ENCODE measurements at places on chromosomes 3 and 15.

GRCh38 chr3:77001062-77001701 lies 38.7 kb upstream of the ROBO2 start:
- no peak for DNase-seq

- no peak for DNase-seq
These were observed 13.7 kb upstream of the GRIP2 start for GRCh38 chr3:14553871-14554270.

GRCh38 chr3:129577925-129578786 lies 28.3 kb downstream of the PLXND1 start:
- peak; percentile 52 for DNase-seq

GRCh38 chr3:9229325-9229724 lies 20.1 kb downstream of the SRGAP3 start:
- DNase-seq, result no peak

- no peak for DNase-seq
These were observed 887.4 kb downstream of the FHIT start for GRCh38 chr3:60363817-60364216.

- no peak for DNase-seq
These were observed 177.9 kb downstream of the PLOD2 start for GRCh38 chr3:145983101-145983500.

DNA sequence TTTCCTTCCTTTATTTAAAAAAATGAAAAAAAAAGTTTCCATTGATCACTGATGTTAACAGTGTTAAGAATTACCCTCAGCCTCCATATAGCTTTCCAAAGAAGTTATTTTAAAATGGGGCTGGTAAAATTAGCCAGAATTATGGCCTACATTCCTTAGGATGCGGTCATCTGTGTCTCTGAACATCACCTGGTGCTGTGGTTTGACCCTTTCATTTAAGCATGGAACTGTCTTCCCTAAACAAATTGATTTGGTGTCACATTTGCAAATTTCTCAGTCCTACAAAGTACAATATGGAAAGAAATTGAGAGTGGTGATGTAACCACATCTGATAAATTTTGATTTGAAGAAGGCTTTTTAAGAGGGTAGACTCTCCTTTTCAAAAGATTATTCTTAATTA lies 40.3 kb upstream of the ZPLD1 start:
- no peak for DNase-seq

DNA sequence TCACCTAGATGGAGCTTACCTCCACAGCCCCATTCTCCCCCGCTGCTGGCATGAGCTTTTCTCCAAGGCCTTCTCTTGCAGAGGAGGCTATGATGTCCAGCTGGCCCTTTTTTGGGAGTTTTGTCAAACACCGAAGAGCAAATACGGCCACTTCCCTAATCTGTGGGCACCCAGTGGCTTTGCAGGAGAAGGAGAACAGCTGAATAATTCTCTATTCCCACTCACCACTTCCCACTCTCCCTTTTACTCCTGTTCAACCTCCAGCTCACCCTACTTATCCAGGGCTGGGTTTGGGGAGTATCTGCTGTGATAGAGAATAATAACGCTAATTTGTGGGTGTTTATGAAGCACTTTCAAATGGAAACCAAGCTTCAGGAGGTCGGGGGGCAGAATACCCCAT lies 93.0 kb downstream of the AAGAB start:
- DNase-seq, result no peak

GRCh38 chr3:181103605-181104004 lies 114.1 kb upstream of the DNAJC19 start:
- DNase-seq, result no peak

DNA sequence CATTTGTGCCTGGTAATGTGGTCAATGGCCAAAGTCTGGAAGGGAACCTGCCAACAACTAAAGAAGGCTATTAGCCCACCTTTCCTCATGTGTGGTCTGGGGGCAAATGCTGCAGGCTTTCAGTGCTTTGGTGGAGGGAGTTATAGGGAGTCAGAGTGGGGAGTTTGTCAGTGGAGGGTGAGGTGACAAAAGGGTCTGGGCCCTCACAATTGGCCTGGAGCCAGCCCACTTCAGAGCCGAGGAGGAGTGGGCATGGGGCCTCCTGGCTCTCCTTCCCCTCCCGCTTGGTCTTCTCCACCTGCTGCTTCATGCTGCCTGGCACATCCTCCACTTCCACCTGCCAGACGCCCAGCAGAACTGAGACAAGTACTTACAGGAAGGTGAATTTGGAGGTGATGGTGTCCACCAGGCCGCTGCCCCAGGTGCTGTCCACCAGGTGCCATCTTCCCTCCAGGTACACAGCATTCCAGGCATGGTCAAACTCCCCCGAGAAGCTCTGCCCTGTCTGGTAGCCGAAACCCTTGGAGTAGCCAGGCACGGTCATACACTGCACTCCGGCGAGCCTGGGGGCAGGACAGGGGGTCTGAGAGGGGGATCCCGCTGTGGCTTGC lies 40.9 kb downstream of the KY start:
- no peak for DNase-seq

GRCh38 chr15:71274448-71274798 lies 159.2 kb downstream of the THSD4 start:
- no peak for DNase-seq

GRCh38 chr3:23650371-23651140 lies 155.2 kb upstream of the UBE2E1 start:
- no peak for DNase-seq

- no peak for DNase-seq
These were observed 175.9 kb downstream of the RPLP1 start for GRCh38 chr15:69628256-69629093.

DNA sequence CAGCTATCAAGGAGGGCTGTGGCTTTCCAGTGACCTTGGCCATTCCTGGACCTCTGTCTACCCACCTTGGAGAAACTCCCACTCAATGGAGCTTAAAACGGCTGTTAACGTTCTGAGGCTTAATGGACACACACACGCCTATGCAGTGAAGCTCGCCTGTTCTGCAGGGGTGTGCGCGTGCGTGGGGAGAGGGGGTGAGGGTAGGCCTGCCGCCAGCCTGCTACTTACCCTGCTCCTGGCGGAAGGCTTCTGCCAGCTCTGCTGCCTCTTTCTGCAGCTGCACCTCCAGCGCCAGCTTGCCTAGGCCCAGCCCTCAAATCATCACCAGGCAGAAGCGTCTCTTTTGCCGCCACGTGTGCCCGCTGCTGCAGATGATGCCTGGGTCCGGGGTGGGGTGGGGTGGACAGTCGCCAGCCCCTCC lies 23.2 kb upstream of the PARL start:
- no peak for DNase-seq

DNA sequence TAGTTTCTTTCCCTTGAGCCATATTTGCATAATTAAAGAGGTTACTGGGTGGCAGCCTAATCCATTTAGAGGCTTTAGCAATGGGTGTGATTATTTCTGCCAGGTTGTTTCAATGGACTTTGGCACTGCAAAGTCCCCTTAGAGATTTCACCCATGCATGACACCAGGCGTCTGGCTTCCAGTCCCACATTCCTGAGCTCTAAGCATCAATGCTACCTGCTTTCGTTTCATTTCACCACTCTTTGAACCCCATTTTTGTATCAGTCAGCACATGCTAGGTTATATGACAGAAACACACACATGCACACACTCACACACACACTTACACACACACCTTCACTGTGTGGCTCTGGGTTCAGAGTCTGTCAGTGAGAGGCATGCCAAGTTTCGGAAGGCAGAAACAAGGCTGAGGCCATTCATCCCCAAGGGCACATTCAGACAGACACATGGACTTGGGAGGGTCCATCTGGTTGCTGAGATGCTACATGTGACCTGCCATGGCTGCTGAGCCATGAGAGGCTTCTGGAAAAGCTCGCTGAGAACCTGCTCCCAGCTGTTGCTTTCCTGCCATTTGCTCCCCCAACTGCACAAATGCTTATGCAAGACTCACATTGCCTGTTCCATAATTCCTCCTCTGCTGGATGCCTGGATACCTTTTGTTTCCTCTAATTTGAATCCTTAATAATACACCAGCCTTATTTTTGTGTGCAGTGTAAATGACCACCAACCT lies 354.1 kb downstream of the GABRG3 start:
- no peak for DNase-seq

GRCh38 chr3:103308921-103309320 lies 874.1 kb downstream of the ZPLD1 start:
- DNase-seq, result no peak

- no peak for DNase-seq
These were observed 95.0 kb upstream of the GALNT15 start for GRCh38 chr3:16079519-16079918.

DNA sequence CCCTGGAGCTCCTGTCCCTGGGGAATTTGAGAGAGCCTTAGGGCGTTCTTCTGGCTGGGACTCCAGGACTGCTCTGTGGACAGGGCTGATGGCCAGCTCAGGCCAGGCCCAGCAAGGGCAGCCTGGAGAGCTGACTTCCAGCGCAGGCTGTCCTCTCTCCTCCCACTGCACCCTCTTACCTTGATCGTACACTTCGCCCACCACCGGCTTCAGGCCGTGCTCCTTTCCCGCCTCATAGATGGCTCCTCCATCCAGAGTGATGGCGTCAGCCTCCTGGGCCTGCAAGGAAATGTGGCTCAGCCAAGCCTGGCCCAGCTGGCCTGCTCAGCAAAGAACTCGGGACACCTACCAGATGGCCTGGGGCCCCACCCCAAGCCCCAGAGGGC lies 3.1 kb downstream of the MELTF start:
- no peak for DNase-seq

DNA sequence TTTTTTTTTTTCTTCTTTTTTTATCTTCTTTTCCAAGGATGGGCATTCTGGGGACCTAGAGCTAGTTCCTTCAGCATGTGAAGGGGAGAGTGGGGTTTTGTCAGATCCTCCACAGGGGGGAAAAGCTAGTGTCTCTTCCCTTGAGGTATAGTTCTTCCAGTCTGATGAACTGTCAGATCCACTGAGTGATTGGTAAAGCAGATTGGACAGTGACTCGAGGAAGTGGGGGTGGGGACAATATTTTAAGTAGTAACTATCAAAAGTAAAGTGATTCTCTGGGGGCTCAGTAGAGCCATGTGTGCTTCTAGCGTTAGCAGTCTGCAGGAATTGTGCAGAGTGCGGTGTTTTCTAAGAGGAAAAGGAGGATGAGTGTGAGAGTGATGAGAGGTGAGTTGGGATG lies 62.0 kb upstream of the TRIM71 start:
- DNase-seq, result no peak

DNA sequence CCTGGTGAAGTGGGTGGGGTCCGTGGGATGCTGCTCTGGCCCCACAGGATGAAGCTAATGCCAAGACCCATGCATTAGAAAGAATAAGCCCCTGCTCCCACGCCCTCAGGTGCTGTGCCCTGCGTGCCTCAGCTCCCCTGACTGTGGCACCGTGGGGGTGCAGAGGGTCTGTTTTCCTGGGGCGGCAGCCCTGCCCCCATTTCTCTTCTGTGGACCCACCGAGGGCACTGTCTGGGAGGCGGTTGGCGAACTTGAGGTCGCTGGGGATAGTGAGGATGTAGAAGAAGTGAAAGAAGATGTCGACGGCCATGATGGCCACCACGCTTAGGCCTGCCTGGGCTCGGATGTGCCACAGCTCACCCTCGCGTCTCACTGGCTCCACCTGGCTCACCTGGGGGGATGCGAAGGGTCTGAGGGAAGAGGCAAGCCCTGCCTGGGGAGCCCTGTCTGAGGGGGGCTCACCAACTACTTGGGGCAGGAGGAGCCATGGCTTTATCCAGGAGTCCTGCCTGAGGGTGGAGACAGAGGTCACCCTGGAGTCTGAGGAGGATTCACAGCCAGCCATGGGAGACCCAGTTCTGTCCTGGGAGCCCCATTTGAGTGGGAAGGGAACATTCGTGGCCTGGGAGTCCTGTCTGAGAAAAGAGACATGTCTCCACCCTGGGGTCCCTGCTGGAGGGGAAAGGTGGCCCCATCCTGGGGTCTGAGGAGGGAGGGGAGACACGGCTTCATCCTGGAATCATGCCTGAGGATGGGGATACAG lies 5.1 kb downstream of the HHATL start:
- DNase-seq, result no peak

DNA sequence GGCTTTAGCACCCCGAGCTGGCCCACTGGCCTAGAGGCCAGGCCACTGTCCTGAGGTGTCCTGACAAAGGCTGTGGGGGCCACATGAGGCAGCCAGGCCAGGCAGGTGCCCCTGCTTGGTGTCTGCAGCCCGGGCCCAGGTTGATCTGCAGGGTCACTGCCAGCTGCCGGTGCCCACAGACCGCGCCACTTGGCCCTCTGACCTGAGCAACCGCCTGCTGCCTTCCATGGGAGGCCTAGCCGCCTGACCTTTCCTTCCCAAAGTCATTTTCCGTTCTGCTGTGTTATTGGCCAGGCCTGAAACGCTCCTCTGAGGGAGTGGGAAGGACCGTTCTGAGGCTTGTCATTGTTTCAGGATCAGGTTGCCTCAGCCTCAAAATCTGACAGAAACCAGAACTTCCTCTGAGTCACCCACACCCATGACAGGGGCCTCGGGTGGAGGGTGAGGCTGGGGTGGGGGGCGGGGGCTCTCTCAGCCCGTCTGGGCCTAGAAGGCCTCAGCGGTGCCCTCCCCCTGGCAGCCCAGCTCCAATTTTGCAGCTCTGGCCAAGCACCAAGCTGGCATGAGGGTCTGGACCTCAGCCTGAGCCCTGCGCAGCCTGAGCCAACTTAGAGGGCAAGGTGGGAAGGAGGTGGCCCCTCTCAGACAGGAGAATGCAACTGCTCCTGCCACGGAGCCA lies 140.7 kb upstream of the MEF2A start:
- peak; percentile 33 for DNase-seq

- no peak for DNase-seq
These were observed 9.8 kb upstream of the PLSCR1 start for GRCh38 chr3:146554151-146554760.

All from KG1 (cell line).